ENCODE measurements at places on chromosomes 11 and 22.

- DNase-seq, result no peak
These were observed 15.0 kb downstream of the CXCR5 start for GRCh38 chr11:118898400-118899295.

DNA sequence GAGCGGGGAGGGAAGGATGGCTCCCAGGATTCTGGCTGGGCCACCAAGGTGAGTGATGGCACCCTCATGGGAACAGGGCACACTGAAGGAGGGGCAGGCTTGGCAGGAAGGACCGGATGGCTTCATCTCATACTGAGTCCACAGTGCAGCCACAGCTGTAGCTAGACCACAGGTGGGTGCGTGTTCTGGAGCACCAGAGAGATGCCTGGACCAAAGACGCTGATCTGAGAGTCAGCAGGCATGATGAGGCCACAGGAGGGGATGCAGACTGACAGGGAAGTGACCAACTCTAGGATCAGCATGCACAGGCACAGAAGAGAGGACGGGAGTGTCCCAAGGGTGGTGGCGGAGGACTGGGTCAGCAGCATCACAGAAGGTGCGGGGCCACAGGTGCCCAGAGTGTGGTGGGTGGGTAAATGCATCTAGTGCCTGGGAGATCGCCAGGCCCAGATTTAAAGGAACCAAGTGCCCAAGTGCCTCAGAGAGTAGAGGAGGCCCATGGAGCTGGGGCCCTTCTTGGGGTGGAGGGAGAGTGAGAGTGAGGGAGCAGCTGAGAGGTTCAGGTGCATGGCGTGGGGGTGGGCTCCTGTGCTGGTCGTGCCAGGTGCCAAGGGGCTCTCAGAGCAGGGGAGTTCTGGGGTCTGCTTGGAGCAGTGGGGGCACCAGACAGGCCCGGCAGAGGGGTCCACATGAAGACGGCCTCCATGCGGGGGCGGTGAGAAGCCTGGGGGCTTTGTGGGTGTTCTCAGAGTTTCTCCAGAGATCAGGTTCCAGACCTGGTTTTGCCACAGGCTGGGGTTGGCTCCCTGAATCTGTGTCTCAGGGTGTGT lies 113.7 kb downstream of the CEP164 start:
- DNase-seq, result no peak

DNA sequence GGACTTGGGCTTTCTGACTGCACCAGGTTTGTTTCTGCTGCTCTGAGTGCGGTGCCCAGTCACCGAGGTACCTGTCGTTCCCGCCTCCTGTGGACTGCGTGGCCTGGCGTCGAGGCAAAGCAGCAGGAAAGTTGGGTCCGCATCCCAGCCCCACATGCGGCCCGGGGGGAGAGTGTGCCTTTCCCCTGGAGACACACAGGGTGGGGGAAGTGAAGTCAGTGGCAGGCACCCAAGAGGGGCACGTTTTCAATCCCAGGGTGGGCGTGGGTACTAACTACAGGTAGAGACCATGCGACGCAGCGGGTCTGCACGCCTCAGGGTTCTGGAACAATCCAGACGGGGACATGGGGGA lies 25.3 kb upstream of the GRAMD4 start:
- DNase-seq, result no peak

- no peak for DNase-seq
These were observed 48.5 kb downstream of the PITPNB start for GRCh38 chr22:27870234-27871191.

All from HFFc6 (cell line).